ENCODE measurements at places on chromosomes 1 and 21.

DNA sequence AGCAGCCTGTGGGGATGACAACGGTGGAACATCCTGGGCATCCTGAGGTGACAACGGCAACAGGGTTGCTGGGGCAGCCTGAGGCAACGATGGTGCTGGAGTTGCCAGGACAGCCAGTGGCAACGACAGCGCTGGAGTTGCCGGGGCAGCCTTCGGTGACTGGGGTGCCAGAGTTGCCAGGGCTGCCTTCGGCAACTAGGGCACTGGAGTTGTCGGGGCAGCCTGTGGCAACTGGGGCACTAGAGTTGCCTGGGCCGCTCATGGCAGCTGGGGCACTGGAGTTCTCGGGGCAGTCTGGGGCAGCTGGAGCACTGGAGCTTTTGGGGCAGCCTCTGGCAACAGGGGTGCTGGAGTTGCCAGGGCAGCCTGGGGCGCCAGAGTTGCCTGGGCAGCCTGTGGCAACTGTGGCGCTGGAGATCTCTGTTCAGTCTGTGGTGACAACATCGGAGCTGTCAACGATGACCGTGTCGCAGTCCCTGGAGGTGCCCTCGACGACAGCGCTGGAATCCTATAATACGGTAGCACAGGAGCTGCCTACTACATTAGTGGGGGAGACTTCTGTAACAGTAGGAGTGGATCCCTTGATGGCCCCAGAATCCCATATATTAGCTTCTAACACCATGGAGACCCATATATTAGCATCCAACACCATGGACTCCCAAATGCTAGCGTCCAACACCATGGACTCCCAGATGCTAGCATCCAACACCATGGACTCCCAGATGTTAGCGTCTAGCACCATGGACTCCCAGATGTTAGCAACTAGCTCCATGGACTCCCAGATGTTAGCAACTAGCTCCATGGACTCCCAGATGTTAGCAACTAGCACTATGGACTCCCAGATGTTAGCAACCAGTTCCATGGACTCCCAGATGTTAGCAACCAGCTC is 8.2 kb downstream of the SON start:
- DNase-seq = no peak

DNA sequence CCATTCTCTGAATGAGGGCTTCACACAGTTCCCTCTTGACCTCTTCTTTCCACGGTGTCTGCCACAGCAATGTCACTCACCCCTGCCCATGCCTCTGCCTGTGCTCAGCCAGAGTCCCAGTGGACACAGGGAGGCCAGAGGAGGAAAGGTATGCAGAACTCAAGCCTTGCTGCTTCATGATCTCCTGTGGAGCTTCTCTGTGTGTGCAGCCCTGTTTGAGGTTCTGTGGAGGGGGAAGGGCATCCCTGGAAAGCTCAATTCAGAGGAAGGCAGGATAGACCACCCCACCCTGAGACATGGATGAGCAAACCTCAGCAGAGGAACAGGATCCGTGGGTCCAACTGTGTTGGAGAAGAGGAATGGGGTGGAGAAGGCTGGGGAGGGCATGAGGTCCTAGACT is 2.0 kb downstream of the HCN3 start:
- no peak for DNase-seq

- no peak for DNase-seq
Measured at GRCh38 chr1:197776351-197777105, 1.2 kb upstream of the DENND1B start.

DNA sequence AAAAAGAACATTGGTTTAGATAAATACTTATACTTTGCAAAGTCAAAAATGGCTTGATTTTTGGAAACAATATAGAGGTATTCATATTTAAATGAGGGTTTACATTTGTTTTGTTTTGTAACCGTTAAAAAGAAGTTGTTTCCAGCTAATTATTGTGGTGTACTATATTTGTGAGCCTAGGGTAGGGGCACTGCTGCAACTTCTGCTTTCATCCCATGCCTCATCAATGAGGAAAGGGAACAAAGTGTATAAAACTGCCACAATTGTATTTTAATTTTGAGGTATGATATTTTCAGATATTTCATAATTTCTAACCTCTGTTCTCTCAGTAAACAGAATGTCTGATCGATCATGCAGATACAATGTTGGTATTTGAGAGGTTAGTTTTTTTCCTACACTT is 65.3 kb upstream of the SAMD13 start:
- DNase-seq = no peak

- peak; percentile 50 for DNase-seq
Measured at GRCh38 chr1:84997667-84998600, 1.0 kb upstream of the MCOLN2 start.

Measured in iPS-NIHi11 (cell line).